ENCODE measurements at places on chromosomes 4 and X.

DNA sequence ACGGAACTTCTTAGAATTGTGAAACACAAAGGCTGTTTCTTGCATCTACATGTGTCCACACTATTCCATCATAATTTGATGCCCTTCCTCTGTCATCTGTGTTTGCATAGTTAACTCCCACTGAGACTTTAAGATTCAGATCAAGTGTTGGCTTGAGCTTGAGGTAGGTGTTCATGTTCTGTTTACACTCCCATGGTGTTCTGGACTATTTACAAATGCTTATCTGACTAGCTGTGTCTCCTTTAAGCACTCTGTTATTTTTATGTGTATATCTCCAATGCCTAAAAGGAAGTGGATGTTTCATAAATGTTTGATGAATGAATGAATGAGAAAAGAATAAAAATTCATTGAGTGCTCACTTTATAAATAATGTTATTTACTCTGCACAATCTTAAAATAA lies 622.7 kb downstream of the RAB28 start:
- no peak for DNase-seq

DNA sequence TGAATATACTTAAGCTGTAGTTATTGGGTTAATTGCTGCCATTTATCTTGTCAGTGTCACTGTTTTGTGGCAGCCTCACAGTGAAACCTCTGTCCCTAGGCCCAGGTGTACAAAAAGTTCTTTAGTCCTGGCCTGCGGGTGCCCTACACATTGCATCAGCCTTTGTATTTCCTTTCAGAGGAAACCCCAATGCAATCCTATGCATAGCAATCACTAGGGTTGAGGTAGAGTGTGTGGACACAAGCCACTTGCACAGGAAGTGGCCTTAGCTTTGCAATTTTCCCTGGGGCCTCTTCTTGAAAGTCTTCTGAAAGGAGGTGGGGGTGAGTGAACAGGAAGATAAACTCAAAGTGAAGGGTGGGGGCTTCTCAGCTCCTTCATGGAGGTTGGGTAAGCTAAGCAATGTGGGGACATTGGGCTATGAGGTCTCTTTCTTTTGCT lies 27.8 kb downstream of the VSIG4 start:
- DNase-seq: peak; percentile 50

DNA sequence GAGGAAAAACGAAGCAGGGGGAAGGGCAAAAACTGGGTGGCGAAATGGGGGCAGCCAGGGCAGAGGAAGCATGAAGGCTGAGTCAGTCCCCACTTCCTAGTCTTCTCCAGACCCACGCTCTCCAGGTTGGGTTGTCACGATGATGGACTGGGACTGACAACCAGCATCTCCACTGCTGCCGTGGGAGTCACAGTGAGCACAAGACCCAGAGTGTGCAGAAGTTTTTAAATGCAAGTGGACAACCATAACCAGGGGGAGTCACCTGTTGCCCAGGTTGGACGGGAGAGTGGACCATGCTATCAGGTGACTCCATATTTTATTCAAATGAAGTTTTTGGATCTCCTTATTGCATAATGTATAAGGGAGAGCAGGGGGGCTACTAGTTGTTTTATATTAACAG lies 511.4 kb upstream of the ZFP42 start:
- no peak for DNase-seq

GRCh38 chr4:1248245-1249147 lies at the start of gene CTBP1:
Gene CTBP1, minus strand, starts transcription at chr4:1249130. Its CDS starts 7,799 bp downstream, at chr4:1241331.
- peak; percentile 77 for DNase-seq

- DNase-seq: peak; percentile 30
These were observed 29.7 kb upstream of the HELT start for GRCh38 chr4:184988611-184989010.

DNA sequence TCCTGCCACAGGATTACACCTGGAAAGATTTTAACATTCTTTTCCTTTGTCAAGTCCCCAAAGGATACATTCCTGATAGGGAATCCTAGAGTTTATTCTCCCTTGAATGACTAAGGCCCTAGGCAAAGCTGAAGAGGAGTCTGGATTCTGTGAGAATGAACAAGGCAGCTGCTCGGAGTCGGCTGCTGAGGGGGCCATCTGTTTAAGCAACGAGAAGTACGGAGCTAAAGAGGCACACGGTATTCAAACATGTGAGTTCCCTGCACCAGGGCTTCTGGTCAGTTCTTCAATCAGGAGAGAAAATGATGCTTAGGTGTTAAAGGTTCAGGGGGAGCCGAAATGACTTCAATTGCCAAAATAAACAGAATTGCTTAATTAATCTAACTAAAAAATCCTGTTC lies 97.6 kb downstream of the MGST2 start:
- DNase-seq: no peak

DNA sequence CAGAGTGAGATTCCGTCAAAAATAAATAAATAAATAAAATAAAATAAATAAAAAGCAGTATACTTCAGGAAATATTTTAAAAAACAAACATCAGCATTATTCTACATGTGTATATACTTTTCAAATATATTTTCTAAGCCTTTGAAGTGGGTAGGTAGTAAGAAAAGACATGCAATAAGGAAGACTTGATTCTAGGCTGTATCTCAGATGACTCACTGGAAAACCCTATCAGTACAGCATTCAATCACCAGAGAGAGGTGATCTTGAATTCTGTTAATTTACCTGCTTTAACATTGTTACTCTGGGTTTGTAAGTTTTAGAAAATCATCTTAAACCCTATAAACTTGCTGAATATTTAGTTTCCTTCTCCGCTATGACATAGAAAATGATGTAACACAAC lies 106.6 kb upstream of the NAP1L5 start:
- DNase-seq: no peak

- no peak for DNase-seq
These were observed 16.2 kb upstream of the S100G start for GRCh38 chrX:16633754-16634153.

DNA sequence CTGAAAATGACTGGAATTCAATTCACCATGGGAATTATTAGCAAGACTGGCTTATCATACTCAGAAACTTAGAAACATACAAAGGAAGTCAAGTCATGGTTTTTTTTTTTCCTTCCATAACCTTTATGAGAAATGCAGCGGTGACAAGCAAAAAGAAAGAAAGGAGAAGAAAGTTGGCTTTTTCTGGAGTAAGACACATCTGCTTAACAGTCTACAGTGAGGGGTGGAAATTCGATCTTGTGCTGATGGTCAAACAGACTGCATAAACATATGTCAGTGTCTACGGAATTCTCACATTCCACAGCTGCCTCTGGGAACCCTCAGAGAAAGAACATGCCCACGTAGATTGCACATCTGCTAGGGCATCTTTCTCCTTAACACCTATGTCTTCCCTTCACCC lies 54.6 kb downstream of the PROM1 start:
- peak; percentile 63 for DNase-seq

GRCh38 chrX:71953946-71954345 lies 43.3 kb downstream of the NHSL2 start:
- DNase-seq: no peak

- no peak for DNase-seq
These were observed 119.3 kb downstream of the RASGEF1B start for GRCh38 chr4:81352446-81352835.

GRCh38 chrX:9656277-9656676 lies 109.4 kb downstream of the GPR143 start:
- DNase-seq: no peak

- no peak for DNase-seq
These were observed 52.6 kb upstream of the CITED1 start for GRCh38 chrX:72358313-72358712.

- no peak for DNase-seq
These were observed 147.3 kb downstream of the KLHL13 start for GRCh38 chrX:117969328-117969727.

DNA sequence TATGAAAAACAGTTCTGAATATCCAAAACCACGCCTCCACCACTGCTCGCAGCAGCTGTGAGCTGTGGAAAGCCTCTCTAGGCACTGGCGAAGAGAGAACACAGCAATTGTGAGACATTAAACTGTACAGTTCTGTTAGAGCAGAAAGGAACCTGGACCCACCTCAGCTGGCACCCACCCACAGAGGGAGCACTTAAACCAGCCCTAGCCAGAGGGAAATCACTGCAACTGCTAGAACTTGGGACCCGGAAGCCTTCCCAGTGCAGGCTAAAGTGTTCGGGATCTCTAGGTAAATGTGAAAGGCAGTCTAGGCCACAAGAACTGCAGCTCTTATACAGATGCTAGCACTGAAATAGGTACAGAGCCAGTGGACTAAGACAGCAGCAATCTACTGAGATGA lies 308.8 kb downstream of the PRR32 start:
- no peak for DNase-seq

DNA sequence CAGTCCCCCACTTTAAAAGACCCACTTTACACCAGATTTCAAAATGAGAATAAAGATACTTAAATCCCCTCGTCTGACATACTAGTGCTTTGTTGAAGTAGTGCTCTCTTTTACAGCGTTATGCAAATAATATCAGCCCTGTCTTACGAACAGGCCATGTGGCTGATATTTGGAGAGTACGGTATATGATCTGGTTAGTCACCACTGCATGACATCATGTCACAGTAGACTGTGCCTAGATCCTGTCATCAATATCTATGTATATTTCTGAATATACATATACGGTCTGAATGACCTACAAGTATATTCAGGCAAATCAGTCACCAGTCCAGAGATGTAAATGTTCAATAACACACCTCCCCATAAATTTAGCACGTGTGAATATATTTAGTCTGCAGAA lies 25.4 kb upstream of the XAGE1B start:
- DNase-seq: no peak

DNA sequence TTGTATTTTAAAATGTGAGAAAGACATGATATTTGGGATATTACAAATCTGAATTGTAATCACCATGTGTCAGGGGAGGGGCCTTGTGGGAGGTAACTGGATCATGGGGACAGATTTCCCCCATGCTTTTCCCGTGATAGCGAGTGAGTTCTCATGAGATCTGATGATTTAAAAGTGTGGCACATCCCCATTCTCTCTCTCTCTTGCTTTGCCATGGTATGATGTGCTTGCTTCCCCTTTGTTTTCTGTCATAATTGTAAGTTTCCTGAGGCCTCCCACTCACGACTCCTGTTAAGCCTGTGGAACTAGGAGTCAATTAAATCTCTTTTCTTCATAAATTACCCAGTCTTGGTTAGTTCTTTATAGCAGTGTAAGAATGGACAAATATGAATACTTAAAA lies 39.0 kb downstream of the CCDC158 start:
- DNase-seq: no peak

DNA sequence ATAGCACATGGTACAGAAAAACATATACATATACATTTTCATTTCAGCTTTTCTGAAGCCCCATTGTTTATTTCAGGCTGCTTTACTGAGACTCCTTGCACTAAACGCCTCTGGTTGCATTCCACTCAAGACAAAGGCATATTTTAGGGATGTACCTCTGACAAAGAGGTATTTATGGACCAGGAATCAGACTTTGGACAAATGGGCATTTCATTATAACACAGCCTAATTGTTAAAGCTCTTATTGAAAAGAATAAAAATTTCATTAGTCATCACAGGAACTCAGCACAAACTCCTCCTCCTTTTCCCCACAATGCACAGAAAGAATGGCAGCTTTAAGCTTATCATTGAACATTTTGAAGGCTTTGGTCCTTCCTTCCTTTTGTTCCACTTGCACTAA lies 62.9 kb upstream of the UGT8 start:
- DNase-seq: no peak

DNA sequence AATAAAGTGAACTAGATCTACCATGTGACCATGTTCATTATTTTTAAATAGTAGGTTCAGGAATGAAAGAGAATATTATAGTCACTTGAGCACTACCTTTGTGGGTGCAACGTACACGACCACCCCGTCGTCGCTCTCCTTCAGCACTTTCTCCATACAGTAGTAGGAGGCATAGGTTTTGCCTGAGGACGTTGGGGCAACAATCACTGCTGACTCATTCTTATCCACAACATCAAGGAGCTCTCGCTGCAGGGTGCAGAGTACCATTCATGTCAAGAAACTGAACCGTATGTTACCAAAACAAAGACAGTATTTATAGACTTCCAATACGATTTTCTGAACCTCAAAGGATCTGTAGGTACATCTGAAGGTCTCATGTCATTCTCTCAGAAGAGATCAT lies 44.7 kb downstream of the DDX60 start:
- DNase-seq: peak; percentile 85

DNA sequence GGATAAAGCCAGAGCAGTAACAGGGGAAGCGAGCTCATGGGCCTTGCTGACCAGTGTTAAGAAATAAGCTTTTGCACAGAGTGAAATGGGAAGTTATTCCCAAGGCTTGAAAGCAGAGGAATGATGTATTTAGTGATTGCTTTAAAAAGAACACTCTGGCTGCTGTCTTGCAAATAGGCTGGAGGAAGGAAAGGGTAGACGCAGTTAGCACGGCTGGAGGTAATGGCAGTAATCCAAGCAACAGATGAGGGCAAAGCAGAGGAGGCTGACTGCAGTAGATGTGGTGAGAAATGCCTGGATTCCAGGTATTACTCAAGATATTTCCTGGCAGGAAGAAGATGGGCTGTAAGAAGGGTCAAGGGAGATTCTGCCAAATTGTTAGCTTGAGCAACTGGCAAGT lies 1342.3 kb upstream of the AGA start:
- no peak for DNase-seq

DNA sequence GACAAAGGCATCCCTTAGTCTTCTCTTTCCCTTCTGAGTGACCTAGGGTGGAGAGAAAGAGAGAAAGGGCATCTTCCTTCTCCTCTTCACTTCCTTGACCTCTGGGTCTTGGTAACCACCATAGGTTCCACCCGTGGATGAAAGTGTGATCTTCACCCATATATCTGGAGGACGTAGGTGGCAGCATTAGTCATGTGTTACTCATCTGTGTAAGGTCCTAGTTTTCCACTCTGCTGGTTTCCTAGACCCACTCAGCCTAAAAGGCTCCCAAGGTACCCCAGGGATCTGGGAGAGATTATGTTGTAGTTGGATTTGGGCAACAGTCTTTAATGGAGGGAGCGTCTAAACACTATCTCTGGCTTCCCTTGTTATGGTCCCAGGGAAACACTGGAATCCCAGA lies 45.5 kb upstream of the RAB9B start:
- no peak for DNase-seq

DNA sequence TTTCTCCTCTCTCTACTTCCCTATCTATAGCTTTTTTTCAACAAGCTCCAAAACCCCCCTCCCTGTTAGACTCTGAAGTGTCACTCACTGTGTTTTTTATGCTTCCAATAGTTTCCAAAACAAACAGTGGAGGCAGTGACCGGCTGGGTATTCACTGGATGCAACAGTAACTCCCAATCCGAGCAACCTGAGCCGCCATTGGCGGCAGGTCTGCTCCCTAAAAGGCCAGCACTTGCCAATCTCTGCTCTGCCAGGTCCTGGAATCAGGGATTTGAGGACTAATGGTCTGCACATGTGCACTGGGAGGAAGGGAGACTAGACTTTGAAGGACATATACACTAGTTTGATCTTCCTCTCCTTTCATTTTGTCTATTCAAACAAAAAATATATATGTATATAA lies 7.1 kb downstream of the TBX22 start:
- DNase-seq: no peak

All from islet precursor cell (in vitro differentiated cells).